Activated CD4-positive, alpha-beta memory T cell treated with anti-CD3 and anti-CD28 coated beads, Interleukin-2, amount 10 ng/mL, durations not matched to agents 7 days and 5 days (primary cell): ENCODE measurements at places on chromosomes 3 and 15. TPM values are rescaled to one million over a fixed set of nuclear protein-coding genes. Genes with fewer than 3 reads are reported as not detected.

DNA sequence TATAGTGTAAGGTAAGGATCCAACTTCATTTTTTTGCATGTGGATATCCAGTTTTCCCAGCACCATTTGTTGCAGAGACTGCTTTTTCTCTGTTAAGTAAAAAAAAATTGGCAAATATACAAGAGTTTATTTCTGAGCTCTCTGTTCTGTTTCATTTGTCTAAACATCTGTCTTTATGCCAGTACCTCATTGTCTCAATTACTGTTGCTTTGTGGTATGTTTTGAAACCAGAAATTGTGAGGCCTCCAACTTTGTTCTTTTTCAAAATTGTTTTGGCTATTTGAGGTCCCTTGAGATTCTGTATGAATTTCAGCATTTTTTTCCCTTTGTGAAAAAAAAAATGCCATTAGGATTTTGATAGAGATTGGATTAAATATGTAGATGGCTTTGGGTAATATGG, 150.5 kb downstream of the MINAR1 start:
- DNase-seq: no peak

GRCh38 chr15:25799906-25800700, 63.0 kb downstream of the ATP10A start:
- no peak for DNase-seq

DNA sequence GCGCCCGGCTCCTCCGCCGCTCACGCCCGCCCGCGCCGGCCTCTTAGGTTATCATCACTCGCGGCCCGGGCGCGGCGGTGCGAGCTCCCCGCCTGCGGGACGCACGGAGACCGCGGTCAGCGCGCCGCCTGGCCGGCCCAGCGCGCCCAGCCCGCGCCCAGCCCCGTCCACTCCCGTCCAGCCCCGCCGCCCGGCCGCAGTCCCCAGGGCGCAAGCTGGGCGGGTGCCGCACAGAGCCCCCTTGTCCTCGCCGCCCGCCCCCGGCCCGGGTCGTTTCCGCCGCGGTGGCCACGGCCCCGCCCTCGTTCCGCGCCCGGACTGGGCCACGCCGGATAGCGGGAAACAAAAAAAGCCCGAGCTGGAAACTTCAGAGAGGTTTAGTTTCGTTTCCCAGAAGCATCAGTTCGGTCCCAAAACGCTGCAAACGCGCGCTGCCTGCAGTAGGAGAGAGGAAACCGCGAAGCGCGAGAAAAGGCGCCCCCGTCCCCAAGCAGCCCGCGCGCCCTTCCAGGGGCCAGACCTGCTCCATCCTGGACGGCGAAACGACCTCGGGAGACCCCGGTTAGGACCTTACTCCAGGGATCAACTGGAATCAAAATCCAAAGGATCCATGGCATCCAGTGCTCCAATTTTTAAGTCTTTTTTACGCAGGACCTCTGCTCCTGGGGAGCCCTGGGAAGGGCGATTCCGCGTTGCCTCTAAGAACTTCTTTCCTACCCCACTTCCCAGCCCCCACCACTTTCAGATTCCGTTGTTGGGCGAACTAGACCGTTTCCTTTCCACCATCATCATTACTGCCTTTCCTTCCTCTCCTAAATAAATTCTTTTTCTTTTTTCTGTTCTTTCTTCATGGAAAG, at the start of gene ATP10A:
Gene ATP10A, minus strand, starts transcription at position 217 of the 857 bp plus-strand sequence. CDS start 231 bp downstream, outside the sequence.
- DNase-seq: peak; percentile 70

DNA sequence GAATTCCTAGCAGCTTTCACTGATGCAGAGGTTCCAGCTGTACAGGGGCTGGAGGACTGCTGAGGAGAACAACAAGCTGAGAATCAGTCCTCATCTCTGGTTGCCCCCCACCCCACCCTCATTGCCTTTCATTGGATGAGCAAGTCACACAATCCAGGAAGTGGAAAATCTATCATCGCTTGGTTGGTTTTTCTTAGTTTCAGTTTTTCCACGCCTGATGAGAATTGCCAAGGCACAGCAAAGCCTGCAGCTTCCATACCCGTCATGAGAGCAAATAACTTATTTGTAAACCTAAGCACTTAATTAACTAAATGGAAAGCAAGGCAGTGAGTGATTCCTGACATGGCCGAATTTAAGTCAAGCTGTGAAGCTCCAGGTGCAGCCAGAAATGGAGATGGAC, 21.4 kb upstream of the LIPC start:
- peak; percentile 35 for DNase-seq

DNA sequence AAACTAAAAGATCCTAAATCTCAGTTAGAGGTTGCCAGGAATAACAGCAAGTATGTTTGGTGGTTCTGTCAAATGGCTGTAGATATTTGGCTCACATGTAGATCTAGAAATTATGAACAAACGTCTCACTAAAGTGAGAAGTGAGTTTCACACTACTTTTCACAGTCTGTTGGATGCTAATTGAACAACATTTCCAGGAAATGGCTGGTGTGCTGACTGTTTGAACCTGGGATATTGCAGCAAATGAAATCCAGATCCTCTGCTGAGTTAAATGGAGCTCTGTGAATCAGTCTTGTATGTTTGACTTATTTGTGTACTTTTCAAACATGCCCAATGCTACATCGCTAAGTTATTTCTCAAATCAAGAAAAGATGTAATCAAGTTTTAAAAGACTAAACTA, 21.3 kb upstream of the RSL24D1 start:
- DNase-seq: no peak

DNA sequence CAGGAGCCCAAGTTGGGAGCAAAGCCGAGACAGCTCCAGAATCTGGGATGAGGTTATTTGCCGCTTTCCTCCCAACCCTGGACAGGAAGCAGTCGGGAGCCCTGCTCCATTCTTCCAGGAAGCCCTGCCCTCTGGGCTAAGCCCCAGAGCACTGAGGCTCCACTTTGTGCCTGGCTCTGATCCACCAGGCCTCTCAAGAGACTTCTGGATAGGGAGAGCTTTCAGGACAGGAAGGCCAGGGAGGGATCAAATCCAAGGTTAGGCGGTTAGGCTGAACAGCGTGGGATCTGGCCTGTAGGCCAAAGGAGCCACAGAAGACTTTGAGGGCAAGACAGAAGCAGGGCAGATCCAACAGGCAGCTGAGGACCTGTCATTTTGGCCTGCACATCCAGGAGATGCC, 835 bp downstream of the STOML1 start:
- DNase-seq: no peak

DNA sequence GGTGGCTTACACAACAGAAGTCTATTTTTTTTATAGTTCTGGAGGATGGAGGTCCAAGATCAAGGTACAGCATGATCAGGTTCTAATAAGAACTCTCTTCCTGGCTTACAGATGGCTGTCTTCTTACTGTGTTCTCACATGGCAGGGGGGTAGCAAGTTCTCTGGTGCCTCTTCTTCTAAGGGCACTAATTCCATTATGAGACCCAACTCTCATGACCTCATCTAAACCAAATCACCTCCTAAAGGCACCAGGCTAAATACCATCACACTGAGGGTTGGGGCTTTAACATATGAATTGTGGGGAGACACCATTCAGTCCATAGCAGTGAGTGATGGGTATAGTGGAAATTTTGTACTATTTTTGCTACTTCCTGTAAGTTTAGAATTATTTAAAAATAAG, 75.2 kb upstream of the SLC4A7 start:
- no peak for DNase-seq

Gene ACTC1
- not detected for total RNA-seq

Gene CTXN2
- total RNA-seq: not detected

Gene CYP8B1
- total RNA-seq: not detected

Gene ARL6
- 7.6 TPM for total RNA-seq

Gene GTPBP8
- 27.7 TPM for total RNA-seq

Gene MASP1
- not detected for total RNA-seq
